ENCODE measurements at places on chromosomes 11 and 22.

GRCh38 chr22:20036084-20036482 is 15.2 kb downstream of the TANGO2 start:
- no peak for DNase-seq

- DNase-seq: no peak
Observed at GRCh38 chr11:42975180-42975529, 336.6 kb upstream of the API5 start.

- DNase-seq: no peak
Observed at GRCh38 chr11:106331176-106331575, 253.7 kb downstream of the AASDHPPT start.

- DNase-seq: no peak
Observed at GRCh38 chr22:20738394-20739089, 35.4 kb upstream of the SERPIND1 start.

DNA sequence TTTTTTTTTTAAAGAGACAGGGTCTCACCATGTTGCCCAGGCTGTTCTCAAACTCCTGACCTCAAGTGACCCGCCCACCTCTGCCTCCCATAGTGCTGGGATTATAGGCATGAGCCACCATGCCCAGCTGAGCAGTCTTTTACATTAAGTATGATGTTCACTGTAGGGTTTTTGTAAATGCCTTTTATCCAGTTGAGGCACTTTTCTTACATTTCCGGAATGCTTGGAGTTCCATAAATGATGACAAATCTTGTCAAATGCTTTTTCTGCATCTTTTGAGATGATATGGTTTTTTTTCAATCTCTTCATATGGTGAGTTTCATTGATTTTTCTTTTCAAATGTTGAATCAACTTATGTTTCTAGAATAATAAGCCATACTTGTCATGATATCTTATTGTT is 29.4 kb upstream of the CTTN start:
- no peak for DNase-seq
